Inflammatory macrophage treated with lipopolysaccharide for 1 hour (primary cell): ENCODE measurements at places on chromosomes 11 and 22.

GRCh38 chr22:23548501-23549197, 31.4 kb downstream of the IGLL1 start:
- DNase-seq: no peak

- no peak for DNase-seq
These were observed 50.3 kb upstream of the SLC25A18 start for GRCh38 chr22:17512960-17513359.

GRCh38 chr11:66146074-66146473, 76.0 kb downstream of the PACS1 start:
- DNase-seq: no peak

DNA sequence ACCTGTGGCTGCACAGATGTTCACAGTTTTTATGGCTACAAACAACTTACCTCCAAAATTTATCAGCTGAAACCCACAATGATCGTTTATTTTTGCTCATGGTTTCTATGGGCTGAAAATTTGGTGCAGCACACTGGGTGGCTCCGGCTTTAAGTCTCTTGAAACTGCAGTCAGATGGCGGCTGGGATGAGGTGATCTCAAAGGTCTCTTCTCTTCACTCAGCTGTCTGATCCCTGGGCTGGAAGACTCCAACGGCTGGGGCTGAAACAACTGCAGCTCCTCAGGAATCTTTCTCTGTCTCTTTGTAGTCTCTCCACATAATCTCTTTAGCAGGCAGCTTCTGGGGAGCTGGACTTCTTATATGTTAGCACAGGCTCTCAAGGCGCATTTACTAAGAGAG, 117.3 kb upstream of the FAT3 start:
- DNase-seq: no peak

GRCh38 chr11:19644316-19644715, 68.3 kb upstream of the NAV2 start:
- no peak for DNase-seq

DNA sequence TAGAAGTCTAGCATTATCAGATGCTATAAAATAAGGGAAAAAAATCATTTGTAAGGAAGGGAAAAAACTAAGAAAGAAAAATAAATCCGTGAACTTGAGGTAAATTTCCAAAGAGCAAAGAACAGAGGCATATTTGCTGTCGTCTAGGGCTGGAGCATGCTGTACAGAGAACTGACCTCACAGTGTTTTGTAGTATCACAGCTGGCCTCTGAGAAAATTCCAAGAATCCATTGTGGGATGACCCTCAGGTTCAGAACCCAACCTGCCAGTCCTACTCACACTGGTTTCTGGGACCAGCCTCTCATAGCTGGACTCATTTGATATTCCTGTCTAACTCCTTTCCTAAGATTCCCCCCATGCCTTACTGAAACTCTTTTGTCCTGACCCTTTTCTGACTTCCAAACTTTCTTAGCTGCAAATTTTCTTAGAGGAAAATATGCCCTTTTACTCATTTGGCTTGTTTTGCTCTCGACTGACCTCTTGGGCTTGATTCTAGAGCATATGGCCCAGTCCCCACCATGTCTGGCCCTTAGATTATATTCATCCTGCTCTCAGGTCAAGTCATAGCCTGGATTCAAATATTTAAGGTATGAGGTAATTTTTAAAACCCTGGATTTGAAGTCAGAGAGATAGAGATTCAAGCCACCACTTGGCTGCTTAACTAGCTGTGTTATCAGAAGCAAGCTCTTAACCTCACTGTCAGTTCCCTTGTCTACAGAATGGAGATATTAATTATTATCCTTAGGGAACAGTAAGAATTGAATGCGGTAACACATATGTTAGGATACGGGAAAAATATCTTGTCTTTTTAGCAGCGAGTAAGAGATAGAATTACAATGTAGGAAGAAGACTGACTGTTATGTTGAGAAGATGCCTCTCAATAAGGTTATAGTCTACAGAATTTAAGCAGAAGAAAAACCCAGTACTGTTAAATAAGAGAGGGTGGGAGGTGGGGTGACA, 89.7 kb upstream of the KCNA4 start:
- DNase-seq: no peak

DNA sequence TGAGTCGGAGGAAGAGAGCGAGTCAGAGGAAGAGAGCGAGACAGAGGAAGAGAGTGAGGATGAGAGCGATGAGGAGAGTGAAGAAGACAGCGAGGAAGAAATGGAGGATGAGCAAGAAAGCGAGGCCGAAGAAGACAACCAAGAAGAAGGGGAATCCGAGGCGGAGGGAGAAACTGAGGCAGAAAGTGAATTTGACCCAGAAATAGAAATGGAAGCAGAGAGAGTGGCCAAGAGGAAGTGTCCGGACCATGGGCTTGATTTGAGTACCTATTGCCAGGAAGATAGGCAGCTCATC, 780 bp downstream of the TRIM44 start:
- no peak for DNase-seq

DNA sequence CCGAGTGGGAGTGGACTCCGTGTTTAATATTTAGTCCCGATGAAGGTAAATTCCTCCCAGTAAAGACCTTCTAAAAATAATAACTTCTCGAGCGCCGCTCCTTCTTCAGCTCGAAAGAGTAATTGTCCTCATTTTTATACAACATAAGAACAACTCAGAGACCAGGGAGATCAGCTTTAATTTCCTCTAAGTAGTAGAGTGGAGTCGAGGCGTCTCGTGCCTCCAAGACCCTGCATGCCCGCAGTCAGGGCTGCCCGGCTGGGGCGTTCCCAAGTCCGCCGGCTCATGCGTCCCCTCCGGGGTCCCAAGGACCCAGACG, 7.8 kb downstream of the WT1 start:
- DNase-seq: no peak

DNA sequence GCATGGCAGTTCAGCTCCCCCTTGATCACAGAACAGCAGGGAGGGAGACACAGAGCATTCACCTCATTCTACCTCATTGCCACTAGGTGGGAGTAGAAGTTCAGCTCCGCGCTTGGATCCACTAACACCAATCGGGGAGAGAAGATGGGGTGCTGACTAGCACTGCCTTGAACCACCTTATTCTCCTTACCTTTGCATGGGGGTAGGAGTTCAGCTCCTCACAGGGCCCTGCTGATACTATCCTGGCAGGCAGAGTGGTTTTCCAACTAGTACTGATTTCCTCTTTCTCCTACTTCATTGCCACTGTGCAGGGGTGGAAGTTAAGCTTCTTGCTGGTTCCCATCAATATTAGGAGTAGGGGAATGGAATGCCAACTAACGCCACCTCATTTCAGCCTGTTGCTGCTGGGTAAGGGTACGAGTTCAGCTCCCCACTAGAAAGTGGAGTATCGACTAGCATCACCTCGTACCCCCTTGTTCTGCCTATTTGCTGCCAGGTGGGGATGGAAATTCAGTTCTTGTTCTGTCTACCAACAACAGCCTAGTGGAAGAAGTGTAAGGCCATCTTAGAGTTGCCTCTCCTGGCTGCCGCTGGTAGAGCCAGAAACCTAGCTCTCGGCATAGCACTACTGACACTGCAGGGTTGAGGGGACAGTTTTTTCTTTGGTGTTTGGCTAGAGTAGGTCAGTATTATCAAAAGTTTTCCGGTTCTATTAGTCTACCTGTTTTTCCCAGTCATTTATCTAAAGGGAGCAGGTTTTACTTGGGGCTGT, 550.9 kb upstream of the CCDC90B start:
- DNase-seq: peak; percentile 19

GRCh38 chr11:68418648-68419047, 41.9 kb upstream of the PPP6R3 start:
- no peak for DNase-seq

- DNase-seq: peak; percentile 25
These were observed 20.4 kb downstream of the MRGPRX4 start for GRCh38 chr11:18193010-18193409.

- DNase-seq: no peak
These were observed 15.7 kb downstream of the GRIK4 start for GRCh38 chr11:120527111-120527761.

DNA sequence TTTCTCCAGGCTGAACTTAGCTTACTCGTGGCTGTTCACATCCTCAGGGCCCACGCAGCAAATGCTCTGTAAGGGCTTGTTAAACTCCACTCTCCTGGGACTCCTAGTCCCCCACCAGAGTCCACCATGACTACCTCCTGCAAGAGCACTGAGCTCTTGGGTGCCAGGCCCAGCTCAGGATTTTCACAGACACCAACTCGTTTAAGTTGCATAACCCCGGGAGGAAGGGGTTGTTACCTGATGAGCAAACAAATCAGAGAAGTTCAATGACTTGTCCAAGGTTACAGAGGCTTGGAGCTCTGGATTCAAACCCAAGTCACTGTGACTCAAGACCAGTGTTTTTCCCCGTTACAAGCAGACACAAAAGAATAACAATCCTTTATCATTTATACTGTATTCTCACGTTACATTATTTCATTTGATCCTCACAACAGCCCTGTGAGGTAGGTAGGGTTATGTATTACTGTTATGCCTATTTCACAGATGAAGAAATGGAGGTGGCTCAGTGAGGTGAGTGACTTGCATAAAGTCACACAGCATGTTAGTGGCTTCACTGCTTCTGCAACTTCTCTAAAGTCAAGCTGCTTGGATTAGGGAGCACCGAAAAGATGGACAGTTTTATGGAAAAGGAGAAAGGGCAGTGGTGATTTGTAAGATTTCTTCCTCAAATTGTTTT, 17.4 kb downstream of the KCTD21 start:
- no peak for DNase-seq

DNA sequence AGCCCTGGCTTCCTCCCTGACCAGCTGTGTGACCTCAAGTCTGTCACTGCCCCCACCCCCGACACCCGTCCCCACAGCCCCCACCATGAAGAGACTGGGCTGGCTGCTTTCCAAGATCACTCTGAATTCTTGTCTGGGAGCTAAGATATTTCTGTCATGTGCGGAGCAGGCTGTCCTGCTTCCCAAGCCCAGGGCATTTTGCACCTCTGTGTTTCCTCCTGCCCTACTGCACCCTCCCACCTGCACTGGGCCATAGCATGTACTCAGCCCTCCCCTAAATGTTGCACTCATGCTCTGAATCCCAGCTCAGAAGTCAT, 30.3 kb upstream of the MYEOV start:
- no peak for DNase-seq
